BJ (cell line): ENCODE measurements at places on chromosomes 6 and 20. TPM values are rescaled to one million over a fixed set of nuclear protein-coding genes. Genes with fewer than 3 reads are reported as not detected.

PHACTR3 gene
- polyA plus RNA-seq = not detected in 2 replicates

DNA sequence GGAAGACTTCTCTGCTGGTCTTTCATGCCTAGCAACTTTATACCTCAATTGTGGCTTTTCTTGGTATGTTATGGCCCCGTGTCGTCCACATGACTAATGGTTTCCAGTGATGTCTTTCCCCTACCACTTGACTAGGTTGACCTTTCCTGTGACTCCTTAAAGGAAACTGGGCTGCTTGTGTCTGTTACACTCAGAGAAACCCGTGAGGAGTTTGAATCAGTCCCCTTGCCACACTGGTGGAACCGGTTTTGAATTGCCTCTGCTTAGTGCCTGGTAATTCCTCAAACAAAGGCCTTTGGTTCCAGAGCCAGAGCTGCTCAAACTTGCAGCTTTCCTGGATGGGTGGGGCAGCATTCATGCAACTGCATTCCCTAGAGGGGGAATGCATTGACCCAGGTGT is 21.9 kb downstream of the ECT2L start:
- peak; percentile 53 for DNase-seq

PPP1R16B gene
- polyA plus RNA-seq = not detected in 2 replicates

- DNase-seq = no peak
These were observed 580.3 kb upstream of the GJE1 start for GRCh38 chr6:141552463-141552862.

DNA sequence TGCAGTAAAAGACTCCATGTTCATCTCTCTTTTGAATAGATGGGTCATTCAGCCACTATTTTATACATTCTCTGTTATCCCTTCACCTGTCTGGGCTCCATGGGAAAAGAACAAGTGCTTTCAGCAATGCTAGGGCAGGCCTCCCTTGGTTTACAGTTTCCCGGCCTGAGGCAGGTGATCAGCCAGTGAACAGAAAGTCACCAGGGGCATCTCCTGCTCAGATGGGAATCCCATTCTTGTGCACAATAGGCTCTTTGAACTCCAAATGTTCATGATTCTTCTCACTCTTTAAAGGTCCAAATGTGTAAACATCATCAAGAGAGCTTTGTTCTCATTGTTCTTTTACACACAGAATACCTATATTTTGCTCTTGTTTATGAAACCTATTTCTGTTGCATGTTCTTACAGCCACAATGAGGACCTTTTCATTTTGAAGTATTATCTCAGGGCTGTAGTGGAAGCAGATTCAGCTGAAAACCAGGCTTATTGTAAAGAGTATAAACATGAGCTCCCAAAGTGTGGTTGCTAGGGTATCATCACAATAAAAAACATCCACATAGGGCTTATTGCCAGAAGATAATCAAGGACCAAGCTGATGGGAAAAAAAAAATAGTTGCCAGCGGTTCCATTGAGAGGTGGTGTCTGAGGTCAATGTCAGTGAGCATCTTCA is 267.1 kb upstream of the SGK1 start:
- DNase-seq = no peak

DNA sequence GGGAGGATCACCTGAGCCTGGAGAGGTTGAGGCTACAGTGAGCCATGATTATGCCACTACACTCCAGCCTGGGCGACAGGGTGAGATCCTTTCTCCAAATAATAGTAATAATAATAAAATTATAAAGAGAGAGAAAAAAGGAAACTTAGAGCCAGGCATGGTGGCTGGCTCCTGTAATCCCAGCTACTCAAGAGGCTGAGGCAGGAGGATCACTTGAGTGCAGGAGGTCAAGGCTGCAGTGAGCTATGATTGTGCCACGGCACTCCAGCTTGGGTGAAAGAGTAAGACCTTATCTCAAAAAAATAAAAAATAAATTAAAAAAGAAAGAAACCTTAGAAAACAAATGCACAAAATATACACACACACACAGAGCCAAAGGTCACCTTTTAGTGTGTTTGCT is 5.2 kb upstream of the SAMHD1 start:
- DNase-seq = no peak

GRCh38 chr6:158150701-158151100 is 17.4 kb downstream of the SERAC1 start:
- no peak for DNase-seq

- no peak for DNase-seq
These were observed 197.3 kb downstream of the NRN1 start for GRCh38 chr6:5809450-5809849.

DNA sequence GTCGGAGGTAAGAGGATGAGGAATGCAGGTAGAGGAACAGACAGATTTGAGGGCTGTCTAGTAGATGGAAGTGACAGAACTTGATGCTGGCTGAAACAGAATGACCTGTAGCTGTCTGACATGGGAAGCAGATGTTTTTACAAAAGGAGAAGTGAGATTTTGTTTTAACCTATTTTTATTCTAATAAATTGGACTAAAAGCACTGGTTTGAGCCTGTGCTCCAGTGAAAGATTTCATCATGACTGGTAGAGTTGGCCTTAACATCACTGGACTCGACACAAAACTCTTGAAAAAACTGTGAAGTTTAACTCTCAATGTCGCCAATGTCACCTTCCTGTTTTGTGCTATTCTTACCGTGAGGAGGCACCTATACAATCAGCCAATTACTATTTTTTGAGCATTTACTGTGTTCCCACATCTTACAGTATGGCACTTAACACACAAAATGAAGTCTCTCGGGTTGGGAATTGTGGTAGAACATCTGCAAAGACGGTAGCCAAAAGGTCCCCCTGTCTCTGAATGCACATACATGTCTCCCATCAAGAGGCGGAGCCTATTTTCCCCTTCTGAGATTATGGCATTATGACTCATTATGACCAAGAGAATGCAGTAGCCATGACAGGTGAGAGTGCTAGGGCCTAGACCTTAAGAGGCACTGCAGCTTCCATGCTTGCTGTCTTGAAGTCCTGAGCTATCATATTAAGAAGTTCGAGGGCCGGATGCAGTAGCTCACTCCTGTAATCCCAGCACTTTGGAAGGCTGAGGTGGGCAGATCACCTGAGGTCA is 93.2 kb downstream of the FOXF2 start:
- DNase-seq = no peak

GRCh38 chr6:151027936-151028838 is 162.7 kb downstream of the MTHFD1L start:
- DNase-seq = no peak

DNA sequence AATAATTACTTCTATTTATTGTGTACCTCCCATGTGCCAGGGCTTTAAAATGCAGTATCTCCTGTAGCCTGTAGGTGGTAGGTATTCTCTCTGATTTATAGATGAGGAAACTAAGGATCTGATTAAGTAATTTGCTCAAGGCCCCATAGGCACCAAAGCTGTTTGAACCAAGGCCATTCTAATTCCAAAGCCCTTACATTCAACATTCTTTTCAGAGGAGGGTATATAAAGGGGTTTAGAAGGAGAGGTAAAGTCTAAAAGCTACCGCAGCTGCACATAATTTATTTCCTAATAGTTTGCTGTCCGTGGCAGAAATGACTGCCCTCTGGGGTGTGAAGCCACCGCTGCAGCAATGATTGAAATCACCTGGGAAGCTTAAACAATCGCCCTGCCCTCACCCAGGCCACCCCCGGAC is 95.0 kb upstream of the FAM8A1 start:
- no peak for DNase-seq

BACH2 gene
- polyA plus RNA-seq = 0.01 and 0.10 TPM in 2 replicates

PI3 gene
- not detected in 2 replicates for polyA plus RNA-seq

EXOC2 gene
- polyA plus RNA-seq = 16.0 and 23.5 TPM in 2 replicates

CHRNA4 gene
- polyA plus RNA-seq = not detected in 2 replicates

PROKR2 gene
- polyA plus RNA-seq = not detected in 2 replicates

ANKRD6 gene
- polyA plus RNA-seq = 0.61 and 1.1 TPM in 2 replicates

DNA sequence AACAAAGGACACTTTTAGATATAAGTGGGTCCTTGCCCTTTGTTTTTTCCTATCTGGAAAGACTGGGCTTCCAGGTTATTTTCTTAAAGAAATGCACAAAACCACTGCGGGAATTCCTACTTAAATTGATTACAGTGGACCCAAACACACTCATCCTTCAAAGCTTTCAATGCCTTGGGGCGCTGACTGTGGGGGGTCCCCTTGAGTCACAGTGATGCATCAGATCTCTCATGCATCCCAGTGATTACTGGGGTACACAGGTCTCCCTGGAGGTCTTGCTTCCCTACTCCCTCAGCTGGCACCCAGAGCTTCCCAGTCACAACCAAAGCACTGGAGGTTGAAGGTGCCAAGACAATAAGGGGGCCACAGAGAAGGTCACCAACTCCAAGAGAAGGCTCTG is 20.7 kb downstream of the ABHD12 start:
- DNase-seq = no peak

- no peak for DNase-seq
These were observed 98.6 kb upstream of the RNF24 start for GRCh38 chr20:4113615-4114603.

DNA sequence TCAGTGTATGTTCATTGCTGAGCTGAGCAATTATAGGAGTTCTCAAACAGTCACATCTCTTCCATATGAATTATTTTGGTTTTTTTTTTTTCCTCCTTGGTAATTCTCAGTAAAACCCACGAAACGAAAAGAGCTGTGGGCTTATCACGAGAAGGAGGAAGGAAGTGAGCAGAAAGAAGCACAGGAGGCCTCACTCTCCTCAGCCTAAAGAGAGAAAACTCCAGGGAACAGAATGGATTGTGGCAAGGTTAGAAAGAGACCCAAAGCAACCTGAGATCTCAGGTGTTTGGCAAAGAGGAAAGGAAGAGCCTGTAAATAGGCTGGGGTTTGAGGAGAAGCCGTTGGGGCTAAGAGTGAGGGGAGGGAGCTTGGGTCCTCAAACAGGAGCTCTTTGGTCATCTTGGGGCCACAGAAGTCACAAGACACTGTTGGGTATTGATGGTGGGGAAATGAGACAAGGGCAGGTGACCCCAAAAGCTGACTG is 67.8 kb upstream of the CITED2 start:
- DNase-seq = no peak

- no peak for DNase-seq
These were observed 33.4 kb downstream of the CTNNBL1 start for GRCh38 chr20:37726971-37727956.

DNA sequence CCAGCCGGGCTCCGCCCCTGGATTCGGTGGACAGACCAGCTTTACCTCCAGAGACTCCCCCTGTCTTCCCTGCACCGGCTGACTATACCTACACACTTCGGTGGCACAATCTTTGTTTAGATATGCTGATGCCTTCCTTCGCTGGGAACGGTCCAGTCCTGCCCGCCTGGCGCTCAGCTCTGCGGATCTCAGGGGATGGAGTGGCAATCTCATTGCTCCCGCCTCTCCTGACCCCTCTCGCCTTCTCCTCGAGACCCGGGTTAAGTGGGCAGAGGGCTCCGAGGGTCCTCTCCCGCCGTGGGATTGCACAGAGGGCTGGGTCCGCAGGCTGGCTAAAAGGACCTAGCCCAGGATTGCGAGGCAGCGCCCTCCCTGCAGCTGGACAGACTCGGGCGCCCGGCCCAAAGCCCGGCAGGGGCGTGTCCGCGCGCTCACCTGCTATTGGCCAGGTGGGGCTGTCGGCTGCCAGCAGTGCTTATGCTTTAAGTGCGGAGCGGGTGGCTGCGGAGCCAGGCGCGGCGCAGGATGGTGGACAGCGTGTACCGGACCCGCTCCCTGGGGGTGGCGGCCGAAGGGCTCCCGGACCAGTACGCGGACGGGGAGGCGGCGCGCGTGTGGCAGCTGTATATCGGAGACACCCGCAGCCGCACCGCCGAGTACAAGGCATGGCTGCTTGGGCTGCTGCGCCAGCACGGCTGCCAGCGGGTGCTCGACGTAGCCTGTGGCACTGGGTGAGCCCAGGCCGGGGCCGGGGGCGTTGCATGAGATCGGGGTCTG is at the start of gene GNMT:
Gene GNMT, plus strand, starts transcription at position 512 of the 777 bp plus-strand sequence. Its CDS starts 14 bp downstream, at position 526.
- no peak for DNase-seq

GRCh38 chr6:164216368-164216767 is 801.9 kb downstream of the QKI start:
- DNase-seq = no peak

DNA sequence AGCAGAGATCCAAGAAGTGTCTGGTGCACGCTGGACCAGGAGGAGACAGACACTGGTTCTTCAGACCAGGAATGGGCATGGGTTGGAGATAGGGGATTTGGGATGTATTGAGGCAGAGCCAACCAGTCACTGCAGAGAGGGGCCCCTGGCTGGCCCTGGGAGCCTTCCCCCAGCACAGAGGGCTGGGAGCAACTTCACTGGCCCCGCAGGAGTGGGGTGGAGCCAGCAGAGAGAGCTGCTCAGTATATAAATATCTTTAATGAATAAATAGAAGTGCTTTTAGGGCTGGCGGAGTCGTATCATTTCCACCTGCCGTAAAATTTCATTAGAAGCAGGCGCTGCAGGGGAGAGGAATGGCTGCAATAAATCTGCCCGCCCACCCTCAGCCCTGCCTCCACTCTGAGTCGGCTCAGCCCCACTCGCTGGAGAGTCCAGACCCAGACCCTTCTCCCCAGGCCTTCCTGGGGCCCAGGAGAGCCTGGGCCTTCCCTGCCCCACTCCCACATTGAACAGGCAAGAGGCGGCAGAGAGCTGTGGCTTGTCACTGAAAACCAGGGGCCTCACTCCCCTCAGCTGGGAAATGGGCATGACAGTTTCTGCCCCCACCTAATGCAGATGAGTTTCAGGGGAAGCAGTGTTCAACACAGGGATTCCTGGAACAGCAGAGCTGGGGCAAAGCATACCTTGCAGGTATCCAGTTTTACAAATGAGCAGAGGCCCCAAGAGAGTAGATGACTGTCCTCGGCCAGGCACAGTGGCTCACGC is 23.9 kb upstream of the VSTM2L start:
- no peak for DNase-seq

DOK5 gene
- polyA plus RNA-seq = 0.26 and 0.33 TPM in 2 replicates

- DNase-seq = peak; percentile 7
These were observed 54.8 kb upstream of the BCLAF1 start for GRCh38 chr6:136344420-136344819.

C2 gene
- 0.74 and 1.2 TPM in 2 replicates for polyA plus RNA-seq

RBM12 gene
- 54.4 and 60.2 TPM in 2 replicates for polyA plus RNA-seq

DNA sequence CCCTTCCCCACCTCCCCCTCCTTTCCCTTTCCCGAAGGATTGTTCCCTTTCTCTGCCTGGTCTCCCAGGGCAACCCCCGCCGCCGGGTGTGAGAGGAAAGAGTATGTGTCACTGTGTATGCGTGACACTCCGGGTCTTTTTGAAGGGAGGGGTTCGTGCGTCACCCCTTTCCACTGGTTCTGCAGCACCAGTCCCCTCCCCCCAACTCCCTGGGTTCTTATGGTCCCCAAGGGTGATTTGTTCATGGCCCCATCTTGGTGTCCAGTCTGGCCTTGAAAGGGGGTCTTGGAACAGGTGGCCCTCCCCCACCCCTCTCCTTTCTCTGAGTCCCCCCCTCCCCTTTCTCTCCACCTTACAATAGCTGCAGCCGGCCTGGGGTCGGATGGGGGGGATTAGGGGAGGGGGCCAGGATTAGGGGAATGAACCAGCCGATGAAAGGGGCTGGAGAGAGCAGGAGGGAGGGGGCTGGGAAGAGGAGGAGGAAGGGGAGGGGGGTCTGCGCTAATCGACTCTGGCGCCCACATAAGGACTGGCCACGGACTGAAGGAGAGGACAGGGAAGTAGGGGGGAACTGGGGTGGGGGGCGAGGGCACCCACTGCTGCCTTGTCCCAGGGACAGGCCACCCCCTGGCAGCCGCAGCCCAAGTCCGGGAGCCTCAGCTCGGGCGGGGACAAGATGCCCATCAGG is 1.3 kb upstream of the RING1 start:
- no peak for DNase-seq
